ENCODE measurements at places on chromosomes 3 and 15. TPM values are rescaled to one million over a fixed set of nuclear protein-coding genes. Genes with fewer than 3 reads are reported as not detected.

Gene LRRC49
- total RNA-seq: 10.0 TPM

Gene SI
- total RNA-seq: not detected

Gene NR1I2
- not detected for total RNA-seq

Gene PAQR9
- total RNA-seq: not detected

Gene PODXL2
- total RNA-seq: 4.4 TPM

Gene SLC38A3
- total RNA-seq: 0.36 TPM

Gene NDN
- total RNA-seq: 28.5 TPM

Data from thoracic aorta endothelial cell (primary cell).